ENCODE measurements at places on chromosomes 2 and 18.

DNA sequence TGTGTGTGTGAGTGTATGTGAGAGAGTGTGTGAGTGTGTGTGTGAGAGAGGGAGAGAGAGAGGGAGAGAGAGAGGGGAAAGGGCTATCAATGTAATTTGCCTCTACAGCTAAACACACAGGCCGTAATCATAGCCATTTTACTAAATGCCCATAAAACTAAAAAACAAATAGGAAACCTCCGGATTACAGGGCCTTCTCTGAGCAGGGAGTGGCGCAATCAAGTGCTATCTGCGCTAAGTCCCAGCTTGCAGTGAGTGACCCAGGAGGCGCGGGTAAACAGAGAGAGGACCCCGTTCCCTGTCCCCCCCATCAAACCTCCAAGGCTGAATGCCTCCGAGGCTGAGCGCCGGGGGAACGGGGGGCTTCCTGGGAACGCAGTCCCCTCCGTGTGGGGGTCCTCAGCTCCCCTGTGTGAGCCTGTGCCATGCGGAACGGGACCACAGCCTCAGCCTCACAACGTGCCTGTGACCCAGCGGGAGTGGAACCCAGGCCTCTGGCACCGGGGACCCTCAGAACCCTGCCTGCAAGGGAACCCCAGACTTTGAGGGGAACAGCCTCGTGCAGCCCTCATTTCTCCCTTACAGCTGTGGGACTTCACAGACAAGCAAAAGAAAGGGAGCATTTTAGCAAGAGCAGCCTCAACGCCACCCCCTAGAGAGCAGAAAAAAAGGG lies 54.7 kb upstream of the ID2 start:
- peak; percentile 37 for DNase-seq

DNA sequence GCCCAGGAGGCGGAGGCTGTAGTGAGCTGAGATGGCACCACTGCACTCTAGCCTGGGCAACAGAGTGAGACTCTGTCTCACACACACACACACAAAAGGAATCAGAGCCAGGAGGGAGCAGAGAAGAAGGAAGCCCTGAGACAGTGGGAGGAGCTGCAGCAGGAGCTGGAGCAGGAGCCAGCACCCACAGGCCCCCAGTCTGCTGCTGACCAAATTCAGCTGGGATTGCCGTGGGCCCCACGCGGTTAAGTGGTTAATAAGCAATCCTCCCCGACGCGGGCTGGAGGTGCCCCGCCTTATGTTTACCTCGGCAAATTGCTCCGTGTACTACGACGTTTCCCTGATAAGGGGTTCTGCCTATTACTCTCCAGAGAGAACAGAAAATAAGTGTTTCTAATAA lies 265.3 kb downstream of the TWIST2 start:
- DNase-seq: no peak

DNA sequence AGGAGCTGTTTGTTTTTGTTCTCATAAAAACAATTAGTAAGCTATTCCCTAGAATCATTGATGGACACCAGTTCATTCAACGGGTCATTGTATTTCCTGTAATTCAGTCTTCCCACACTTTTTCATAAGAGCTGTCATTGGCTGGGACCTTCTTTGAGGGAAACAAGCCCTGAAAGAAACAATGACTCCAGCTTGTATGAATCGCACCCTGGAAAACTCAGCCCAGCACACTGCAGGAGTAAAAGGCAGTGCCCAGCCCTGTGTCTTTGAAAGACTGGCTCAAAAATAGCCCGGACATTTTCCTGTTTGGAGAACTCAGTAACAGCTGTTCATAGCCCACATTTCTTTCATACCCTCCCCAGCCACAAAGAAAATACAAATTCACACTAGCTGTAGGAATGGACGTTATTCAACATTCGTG lies 81.5 kb downstream of the NCKAP5 start:
- DNase-seq: no peak

- no peak for DNase-seq
Observed at GRCh38 chr18:38611036-38611964, 1045.7 kb upstream of the CELF4 start.

DNA sequence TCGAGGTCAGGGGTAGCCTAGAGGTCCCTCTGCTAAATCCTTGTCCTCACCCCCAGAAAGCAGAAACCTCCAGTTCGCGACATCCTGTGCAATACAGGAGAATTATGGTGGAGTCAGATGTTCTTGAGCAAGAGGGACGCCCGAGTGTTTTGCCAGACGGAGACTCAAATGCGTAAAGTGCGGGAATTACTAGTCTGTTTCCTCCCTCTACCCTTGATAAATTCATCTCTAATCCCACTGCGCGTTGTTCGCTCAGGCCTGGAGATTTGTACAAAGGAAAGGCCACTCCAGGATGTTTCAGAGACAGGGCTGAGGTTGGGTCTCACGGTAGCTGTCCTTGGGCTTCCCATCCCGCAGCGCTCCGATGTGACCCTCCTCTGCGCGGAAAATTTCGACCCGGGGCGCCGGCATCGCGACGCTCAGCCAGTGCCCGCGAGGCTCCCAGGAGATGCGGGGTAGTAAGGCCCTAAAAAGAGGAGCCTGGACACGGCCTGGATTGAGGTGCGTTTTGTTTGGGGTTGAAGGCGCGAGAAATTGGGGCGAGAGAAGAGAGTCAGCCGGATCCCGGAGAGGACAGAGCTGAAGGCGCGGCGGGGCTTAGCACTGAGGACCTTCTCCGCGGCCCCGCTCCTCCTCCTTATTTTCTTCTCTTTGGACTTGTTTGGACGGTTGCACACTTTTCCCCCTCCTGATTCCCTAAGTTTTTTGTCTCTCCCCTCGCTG lies 2.6 kb upstream of the NEUROD1 start:
- DNase-seq: no peak

- DNase-seq: no peak
Observed at GRCh38 chr2:56287974-56288373, 104.2 kb downstream of the CCDC85A start.

GRCh38 chr2:240556553-240557100 lies 1.2 kb downstream of the ANKMY1 start:
- DNase-seq: peak; percentile 2

DNA sequence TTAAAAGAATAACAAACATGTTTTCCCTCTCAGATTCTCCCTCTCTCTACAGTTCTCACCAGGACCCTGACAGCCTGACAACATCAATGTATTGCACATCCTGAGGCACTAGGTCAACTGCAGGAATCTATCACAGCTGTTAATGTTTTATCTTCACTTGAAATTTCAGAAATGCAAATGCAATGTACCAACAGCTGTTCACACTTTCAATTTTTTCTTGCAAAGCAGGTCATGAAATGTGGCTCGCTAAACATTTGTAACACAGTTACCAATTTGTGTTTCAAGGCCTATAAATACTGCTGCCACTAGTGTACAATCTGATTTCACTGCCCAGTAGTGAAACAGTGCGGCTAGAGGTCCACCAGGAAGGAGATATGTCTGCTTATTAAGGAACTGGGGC lies 147.8 kb downstream of the EXOC6B start:
- DNase-seq: no peak

- DNase-seq: no peak
Observed at GRCh38 chr2:175552902-175553301, 371.4 kb upstream of the ATP5MC3 start.

- DNase-seq: no peak
Observed at GRCh38 chr2:189092936-189093335, 86.6 kb downstream of the COL5A2 start.

- peak; percentile 59 for DNase-seq
Observed at GRCh38 chr18:22930089-22930713, 2.9 kb upstream of the RBBP8 start.

GRCh38 chr2:48572816-48573215 lies 42.9 kb downstream of the STON1 start:
- peak; percentile 19 for DNase-seq

- DNase-seq: no peak
Observed at GRCh38 chr2:102442967-102443828, 20.2 kb downstream of the IL18RAP start.

- DNase-seq: no peak
Observed at GRCh38 chr2:241155936-241156335, 5.7 kb downstream of the PPP1R7 start.

GRCh38 chr2:225937625-225938187 lies 538.2 kb downstream of the NYAP2 start:
- DNase-seq: no peak

DNA sequence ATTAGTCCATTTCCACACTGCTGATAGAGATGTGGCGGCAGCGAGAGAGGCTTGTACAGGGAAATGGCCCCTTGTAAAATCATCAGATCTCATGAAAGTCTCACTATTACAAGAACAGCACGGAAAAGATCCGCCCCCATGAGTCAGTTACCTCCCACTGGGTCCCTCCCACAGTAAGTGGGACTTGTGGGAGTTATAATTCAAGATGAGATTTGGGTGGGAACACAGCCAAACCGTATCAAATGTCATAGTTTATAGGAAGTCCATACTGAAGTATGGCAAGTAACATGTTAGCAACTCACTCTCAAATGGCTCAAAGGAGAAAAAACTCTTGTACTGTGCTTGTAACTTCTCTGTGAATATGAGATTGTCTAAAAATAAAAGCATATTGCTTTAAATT lies 56.1 kb downstream of the FARP2 start:
- peak; percentile 37 for DNase-seq

GRCh38 chr2:238130111-238130695 lies 8.3 kb upstream of the KLHL30 start:
- DNase-seq: no peak

DNA sequence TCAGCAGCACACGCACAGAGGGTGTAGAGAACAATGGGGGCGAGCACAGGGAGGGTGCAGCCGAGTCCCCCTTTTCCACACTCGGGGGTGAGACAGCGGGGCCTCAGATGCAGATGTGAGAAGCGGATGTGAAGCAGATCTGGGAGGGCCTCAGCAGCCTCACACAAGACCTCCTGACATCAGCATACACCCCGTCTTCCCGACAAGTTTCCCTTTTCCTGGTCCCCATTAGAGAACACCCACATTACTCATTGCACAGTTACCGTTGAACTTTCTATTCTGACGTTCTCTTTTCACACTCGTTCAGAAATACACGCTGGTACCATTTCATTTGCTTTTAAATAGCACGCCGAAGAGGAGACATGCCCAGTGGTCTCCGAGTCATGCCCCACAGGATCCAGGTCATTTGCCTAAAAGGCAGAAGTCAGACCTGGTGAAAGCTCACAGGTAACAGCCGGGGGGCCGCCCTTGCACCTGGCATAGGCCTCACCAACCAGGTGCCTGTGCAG lies 129.5 kb upstream of the ID2 start:
- no peak for DNase-seq

DNA sequence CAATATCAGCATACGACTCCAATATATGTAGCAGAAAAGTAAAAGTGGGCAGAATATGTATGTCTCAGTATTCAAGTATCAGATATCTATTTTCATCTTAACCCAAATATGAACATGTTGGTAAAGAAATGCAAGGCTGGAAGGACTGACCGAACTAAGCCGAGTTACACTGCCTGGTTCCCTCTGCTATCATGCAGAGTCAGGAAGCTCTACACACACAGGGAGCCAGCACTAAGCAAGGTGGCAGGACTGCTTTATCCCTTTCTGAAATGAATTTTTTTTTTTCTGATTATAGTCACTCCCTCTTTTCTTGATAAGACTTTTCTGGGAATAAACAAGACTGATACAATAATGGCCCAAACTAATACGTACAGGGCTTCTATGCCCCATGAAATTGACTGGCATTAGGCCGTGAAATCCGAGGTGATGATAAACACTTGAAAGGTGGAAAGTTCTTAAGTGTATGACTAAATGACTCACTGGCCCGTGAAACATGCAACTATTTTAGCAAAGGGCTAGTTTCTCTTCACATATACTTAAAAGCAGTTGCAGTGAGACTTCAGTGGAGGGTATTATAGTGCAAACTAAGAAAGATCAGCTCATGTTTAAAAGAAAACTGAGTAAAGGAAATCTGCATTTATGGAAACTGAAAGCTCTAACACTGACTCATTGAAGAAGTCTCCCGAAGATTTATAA lies 14.9 kb downstream of the DPP4 start:
- no peak for DNase-seq

DNA sequence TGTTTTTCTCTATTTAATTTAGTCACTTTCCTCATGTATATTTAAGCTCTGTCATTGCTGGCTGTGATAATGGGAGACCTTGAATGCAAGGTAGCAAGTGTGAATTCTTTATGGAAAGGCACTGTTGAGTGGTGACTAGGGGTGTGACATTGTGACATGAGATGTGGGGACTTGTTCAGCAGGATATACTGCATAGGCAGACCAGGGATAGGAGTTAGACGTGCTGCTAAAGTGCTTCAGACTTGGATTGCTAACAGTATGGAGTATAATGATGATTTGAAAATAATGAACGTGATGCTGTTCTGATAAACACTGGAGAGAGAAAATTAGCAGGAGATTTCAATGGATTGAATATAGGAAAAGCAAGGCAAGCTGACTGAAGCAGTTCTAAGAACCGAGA lies 135.1 kb downstream of the NCOA1 start:
- DNase-seq: no peak

- DNase-seq: no peak
Observed at GRCh38 chr2:137229834-137230233, 464.5 kb downstream of the THSD7B start.

DNA sequence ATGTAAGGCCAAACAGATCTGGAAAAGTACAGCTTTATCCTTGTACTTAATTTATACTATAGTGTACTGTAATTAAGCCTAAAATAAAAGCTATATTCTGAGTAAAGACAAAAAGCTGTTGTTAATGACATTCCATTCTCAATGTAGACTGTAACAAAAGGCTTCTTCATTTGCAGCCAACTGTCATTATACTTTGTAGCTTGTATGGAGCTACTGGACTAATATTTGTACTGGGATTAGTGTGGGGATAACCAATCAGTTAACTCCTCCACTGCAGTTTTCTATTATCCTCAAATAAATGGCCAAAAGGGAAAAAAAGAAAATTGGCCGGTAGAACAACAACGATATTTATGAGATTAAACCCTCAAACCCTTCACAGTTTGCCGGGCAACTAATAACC lies 66.5 kb downstream of the STK39 start:
- no peak for DNase-seq

DNA sequence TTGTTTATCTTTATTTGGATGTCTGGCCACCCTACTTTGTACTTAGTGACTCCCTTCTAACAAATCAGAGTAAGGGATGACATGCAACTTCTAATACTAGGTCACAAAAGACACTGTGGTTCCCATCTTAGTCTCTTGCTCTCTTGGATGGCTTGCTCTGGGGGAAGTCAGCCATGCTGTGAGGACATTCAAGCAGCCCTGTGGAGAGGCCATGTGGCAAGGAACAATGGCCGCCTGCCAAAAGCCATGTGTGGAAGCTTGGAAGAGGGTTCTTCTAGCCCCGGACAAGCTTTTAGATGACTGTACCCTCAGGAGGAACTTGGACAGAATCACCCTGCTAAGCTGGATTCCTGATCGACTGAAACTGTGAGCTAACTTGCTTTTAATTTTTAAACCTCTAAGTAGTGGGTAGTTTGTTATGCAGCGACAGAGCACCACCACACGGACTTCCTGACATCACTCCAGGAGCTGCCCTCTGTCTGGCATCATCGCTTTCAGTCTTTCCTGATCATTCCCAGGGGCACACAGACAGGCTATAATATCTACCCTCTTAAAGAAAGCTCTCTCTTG lies 116.8 kb upstream of the ODC1 start:
- DNase-seq: no peak

- no peak for DNase-seq
Observed at GRCh38 chr18:59546188-59546587, 151.0 kb downstream of the CCBE1 start.

GRCh38 chr18:74609535-74609934 lies 11.9 kb downstream of the ZNF407 start:
- DNase-seq: no peak

Measured in NCI-H1436 (cell line).